CD4-positive, alpha-beta T cell (primary cell): ENCODE measurements at places on chromosomes 5 and 9. TPM values are rescaled to one million over a fixed set of nuclear protein-coding genes. Genes with fewer than 3 reads are reported as not detected.

- H3K27ac ChIP-seq = no peak overlapping the region
- H3K4me1 ChIP-seq = no peaks in the 10 kb centered on the region
- no peaks in the 10 kb centered on the region for H3K36me3 ChIP-seq
- DNase-seq = no peak
- no peak overlapping the region for H3K4me3 ChIP-seq
Measured at GRCh38 chr5:137395011-137395755, 103.9 kb downstream of the SPOCK1 start.

DNA sequence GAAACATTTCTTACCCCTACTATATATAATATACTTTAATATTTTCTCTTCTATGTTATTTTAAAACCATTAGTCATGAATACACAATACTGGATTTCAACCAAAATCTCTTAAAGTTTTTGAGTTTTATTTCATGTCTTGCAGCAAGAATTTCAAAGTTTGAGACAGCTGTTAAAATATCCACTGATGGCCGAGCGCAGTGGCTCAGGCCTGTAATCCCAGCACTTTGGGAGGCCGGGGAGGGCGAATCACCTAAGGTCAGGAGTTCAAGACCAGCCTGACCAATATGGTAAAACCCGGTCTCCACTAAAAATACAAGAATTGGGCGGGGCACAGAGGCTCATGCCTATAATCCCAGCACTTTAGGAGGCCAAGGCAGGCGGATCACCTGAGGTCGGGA is 59.7 kb upstream of the DAPK1 start:
- H3K36me3 ChIP-seq = no peaks in the 10 kb centered on the region
- no peak overlapping the region for H3K4me3 ChIP-seq
- DNase-seq = no peak

DNA sequence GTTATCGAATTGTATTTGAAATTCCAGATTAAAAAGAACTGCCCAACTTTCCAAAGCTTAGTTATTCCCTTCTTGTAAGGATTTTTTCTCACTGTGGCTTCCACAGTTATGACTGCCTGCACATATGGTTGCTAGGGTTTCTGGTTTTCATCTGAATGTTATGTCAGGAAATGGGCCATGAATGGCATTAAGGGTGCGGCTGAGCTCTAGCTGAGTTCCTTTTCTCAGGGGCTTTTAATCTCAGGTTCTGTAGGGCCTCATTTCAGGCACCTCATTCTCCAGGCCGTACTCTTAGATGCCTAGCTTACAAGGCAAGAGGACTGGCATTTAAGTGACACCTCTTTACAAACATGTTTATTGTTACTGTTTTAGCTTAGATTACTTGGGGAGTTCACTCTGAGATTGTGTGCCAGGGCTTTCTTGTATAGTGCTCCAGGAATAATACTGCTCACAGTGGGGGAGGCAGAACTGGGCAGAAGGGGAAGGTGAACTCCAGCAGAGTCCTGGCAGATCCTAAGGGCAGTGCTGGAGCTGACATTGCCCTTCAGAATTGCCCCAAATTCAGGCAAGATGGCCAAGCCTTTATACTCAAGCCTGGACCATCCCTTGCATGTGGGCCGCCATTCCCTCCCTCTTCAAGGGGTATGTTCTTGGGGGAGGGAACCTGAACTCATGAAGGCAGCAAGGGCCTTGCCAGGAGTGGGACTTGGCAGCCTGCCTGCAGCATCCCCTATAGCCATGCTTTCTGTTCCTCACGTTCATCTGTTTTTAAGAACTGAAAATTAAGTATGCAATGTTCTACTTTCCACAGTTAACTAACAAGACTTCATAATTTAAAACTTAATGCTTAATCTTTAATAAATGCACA is 111.5 kb downstream of the KDM4C start:
- H3K4me3 ChIP-seq = no peak overlapping the region
- H3K36me3 ChIP-seq = peaks cover 13% of the 10 kb centered on the region
- H3K27me3 ChIP-seq = no peaks in the 10 kb centered on the region
- H3K27ac ChIP-seq = no peak overlapping the region
- no peak for DNase-seq

GRCh38 chr9:111821006-111821528 is 26.3 kb upstream of the SHOC1 start:
- H3K27ac ChIP-seq = no peak overlapping the region

DNA sequence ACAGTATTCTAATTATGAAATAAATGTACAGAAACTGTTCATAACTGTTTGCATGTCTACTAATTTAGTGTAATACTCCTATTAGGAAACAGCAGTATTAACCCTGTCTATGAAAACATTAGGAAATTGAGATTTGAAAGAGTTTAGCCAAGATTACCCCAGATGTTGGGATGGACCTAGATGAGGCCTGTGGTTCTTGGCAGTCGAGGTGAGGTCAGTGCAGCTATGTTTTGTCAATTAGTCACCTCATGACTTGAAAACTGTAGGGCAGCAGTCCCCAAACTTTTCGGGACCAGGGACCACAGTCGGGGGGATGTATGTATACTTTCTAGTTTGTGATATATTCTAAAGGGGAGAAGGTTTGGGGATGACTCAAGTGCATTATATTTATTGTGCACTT is 4.7 kb downstream of the LNPEP start:
- DNase-seq = no peak
- H3K4me3 ChIP-seq = no peak overlapping the region
- H3K27ac ChIP-seq = no peak overlapping the region
- H3K27me3 ChIP-seq = no peaks in the 10 kb centered on the region

LCN15 gene
- not detected for total RNA-seq

TMEFF1 gene
- total RNA-seq = not detected

PRDM9 gene
- total RNA-seq = not detected

TAF11L10 gene
- not detected for total RNA-seq

ZNF354B gene
- 6.3 TPM for total RNA-seq

PPP3R2 gene
- total RNA-seq = not detected

SPATA31A3 gene
- total RNA-seq = not detected

IL5 gene
- not detected for total RNA-seq
